ENCODE measurements at places on chromosomes 6 and 20.

DNA sequence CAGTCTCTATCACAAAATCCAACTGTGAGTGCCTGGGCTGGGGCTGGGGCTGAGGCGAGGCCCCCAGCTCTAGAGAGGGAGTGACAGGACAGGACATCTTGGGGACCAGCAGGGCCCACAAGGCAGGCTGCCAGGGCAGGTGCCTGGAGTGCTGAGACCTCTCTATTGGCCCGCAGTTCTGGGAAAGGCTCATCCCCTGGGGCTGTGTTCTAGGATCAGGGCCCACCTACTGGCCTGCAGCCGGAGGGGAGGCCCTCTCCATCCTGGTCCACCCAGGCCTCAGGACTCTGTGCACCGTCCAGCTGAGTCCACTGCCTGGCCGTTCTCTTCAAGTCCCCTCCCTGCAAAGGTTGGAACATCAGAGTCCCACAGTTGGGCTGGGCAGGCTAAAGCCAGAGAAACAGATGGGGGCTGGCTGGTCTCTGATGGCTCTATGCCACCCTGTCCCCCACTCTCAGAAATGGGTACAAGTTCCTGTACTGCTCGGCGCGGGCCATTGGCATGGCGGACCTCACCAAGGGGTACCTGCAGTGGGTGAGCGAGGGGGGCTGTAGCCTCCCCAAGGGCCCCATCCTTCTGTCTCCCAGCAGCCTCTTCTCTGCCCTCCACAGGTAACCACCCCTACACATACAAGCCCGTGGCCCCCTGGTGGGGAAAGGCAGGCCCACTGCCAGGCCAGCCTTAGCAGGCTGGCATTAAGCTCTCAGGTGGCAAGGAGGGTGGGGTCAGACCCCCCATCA is 9.0 kb downstream of the EMILIN3 start:
- no peak for DNase-seq

DNA sequence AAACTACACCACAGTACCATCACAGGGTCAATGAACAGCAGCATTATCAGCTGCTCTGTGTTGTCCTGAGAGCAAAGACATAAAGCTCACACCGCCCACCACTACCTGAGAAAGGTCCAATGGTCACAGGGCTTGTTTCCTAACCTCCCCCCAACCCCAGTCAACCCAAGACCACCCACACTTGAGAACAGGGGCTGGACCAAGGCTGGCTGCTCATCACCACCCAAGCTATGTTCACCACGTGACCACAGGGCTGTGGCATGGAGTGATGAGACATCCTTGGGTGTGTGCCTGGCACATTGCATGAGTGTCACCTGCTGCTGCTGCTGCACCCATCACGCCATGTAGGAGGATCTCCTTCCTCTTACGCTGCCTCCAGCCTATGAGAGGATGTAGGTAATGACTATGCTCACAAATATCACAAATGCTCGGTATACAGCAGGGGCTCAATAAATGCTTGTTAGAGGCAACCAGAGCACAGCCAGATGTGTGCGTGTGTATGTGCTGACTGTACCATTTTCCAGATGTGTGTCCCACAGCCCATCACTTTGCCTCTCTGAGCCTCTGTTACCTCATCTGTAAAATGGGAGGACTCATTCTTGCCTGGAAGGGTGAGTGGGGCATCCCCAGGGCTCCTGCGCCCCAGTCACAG is 23.3 kb upstream of the SIRPA start:
- no peak for DNase-seq

DNA sequence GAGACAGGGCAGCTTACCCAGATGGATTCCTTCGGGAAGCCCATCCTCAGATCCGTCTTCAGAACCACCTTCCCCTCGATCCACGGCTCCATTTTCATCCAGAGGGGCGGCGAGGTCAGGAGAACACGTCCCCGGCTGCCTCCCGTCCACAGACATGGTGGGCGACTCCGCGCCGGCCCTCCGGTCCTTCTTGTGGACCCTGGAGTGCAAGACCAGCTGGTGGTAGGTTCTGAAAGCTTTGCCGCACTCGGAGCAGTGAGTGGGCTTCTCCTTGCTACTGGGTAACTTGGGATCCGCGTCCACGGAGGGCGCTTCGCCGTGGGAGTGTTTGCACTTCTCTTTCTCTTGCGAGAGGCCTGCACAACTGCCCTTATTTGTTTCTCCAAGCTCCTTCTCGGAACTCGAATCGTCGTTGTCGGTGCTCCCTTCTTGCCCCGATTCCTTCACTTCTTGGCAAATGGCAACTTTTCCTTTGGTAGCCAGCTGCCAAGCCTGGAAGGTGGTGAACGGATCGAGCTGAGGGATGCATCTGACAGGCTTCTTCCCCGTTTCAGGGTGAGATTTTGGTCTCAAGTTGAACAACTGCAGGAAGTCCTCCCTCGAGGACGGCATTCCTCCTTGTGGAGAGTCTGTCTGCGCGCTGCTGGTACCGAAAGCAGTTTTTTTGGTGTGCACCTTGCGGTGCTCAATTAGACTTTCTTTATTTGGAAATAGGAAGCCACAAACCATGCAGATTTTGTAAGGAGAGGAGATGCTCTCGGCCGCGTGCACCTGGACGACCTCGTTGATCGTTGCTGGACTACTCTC is 12.0 kb downstream of the ZNF217 start:
- no peak for DNase-seq

DNA sequence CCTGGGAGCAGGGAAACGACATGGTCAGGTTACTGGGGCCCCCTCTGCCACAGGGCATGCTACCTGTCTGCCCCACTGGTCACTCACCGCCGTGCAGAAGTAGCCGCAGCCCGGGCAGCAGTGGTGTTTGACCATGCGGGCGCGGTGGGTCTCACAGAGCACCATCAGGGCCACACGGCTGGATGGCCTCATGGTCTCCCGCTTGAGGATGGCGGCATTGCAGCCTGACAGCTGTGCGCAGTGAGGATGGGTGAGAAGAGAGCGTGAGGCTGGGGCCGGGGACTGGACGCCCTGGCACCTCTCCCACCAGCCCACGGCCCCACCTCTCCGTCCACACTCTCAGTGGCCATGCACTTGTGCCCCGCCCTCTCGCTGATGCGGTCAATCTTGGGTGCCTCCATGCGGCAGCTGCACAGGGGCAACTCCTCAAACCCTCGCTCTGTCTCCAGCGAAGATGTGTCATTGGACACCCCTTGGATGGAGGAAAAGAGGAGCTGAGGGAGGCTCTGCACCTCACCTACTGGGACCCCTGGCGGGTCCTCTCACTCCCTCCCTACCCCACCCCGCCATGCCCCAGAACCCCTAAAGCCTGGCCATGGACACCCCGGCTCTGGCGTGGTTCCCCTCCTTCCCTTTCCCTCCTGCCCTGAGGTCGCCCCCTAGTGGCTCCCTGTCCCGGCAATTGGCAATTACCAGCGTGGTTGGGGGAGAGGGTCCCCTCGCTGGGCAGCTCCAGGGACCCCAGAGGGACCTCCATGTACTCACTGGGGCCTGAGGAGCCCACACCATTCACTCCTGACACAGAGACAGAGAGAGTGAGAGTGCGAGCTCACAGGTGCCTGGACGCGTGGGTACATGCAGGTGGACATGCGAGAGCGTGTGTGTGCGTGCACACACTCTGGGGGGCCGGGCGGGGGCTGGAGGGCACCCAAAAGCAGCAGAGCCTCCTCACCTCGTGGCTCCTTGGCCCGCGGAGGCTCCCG is 8.9 kb downstream of the EHMT2 start:
- peak; percentile 66 for DNase-seq

DNA sequence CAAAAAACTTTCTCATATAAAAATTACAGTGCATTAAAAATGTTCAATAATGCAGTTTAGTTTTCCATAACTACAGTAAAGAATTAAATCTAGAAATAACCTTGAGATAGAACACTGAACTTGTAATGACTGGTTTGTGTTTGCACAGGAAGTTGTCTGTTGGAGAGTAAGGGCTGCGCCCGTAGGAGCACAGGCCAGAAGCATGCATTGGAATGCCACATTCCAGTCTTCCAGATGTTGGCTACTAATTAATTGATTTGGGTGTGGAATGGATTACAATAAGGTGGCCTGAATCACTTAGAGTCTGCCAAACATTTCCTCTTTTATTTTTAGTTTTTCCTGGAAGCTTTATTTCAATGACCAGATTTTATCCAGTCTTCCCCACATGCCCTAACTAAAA is 582.6 kb upstream of the MMS22L start:
- no peak for DNase-seq

- no peak for DNase-seq
These were observed 6.8 kb upstream of the ARMC2 start for GRCh38 chr6:108841377-108841855.

DNA sequence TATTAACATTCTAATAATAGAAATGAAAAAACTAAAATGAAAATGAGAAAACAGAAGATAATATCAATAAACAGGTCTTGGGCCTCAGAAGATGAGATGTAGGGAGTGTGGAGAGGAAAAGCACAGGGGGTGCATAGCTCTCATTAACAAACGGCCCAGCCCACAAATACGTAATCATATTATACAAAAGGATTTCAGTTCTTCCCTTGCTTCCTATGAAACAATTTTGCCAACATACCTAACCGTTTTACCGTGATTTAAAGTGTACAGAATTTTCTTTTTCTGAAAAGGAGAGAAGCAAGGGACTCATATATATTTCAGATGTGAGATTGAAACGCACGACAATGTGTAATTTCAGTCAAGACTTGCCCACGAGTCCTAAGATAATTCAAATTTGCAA is 136.0 kb downstream of the HFE start:
- no peak for DNase-seq

DNA sequence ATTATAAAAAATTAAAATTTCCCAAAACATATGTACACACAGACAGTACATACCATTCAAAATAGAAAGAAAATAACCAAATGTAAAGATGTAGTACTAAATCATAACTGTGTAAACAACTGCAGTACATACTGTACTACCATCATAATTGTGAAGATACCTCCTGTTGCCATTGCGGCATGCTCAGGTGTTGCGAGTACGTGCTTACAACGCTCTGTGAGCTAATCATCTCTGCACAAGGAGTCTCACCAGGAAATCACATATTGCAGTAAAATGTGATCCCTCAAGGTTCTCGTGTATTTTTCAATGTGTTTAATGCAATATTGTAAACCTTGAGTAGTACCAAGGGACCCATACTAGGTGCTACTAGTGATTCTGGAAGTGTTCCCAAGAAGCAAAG is 22.9 kb downstream of the ASIP start:
- no peak for DNase-seq

- no peak for DNase-seq
These were observed 143.4 kb downstream of the BCKDHB start for GRCh38 chr6:80249897-80250296.

DNA sequence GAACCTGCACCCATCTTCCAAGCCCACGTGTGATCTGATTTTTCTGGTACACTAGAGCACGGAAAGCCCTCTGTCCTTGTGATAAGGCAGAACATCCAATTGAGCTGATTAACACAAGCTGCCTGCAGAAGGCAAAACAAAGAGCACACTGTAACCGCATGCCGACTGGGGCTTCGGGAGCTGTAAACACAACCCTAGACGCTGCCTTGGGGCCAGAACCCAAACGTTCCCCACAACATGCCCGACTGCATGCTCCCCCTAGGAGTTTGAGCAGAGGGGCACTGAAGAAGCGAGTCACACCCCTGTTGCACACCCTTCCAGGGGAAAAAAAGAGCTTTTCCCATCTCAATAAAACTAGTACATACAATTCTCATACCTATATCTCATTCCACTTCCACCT is 470.7 kb downstream of the HTR1B start:
- no peak for DNase-seq

GRCh38 chr6:42168650-42169049 is 4.5 kb upstream of the GUCA1A start:
- DNase-seq = no peak

- DNase-seq = no peak
These were observed 2.2 kb downstream of the CBLN4 start for GRCh38 chr20:56002908-56003800.

- no peak for DNase-seq
These were observed 99.6 kb upstream of the TNFAIP3 start for GRCh38 chr6:137767465-137767864.

- no peak for DNase-seq
These were observed 14.5 kb downstream of the THBS2 start for GRCh38 chr6:169239181-169239580.

- DNase-seq = no peak
These were observed 30.7 kb downstream of the TRAM2 start for GRCh38 chr6:52546192-52546591.

- DNase-seq = no peak
These were observed 46.2 kb downstream of the LRRN4 start for GRCh38 chr20:6007529-6008103.

DNA sequence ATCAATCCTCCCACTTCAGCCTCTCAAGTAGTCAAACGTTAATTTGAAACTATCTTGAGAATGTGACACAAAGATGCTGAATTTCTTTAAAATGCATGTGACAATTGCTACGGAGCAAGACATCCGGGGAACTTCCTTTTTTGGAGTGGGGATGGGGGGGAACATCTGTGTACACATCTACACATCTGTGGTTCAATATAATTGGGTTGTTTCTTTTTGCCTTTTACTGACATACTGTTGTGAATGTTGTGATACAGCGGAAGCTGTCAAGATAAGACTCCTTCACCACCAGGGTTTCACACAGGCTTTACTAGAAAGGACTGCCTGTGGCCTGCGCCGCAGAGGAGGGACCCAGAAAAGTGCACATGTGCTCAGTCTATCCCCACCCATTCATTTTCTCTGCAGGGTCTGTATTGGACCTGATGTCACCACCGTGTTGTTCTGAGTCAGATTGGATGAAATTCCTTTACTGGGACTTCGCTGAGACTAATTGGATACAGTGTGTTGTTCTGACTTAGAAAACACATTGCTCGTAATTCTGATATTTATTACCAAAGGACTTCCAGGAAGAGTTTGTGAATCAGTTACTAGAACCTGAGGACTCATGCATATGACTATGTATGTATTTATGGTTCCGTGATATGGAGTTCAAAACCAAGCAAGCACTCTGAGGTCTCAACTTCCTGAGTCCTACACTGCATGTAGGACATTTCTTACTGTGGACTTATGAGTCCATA is 98.7 kb upstream of the SGK1 start:
- DNase-seq = no peak

DNA sequence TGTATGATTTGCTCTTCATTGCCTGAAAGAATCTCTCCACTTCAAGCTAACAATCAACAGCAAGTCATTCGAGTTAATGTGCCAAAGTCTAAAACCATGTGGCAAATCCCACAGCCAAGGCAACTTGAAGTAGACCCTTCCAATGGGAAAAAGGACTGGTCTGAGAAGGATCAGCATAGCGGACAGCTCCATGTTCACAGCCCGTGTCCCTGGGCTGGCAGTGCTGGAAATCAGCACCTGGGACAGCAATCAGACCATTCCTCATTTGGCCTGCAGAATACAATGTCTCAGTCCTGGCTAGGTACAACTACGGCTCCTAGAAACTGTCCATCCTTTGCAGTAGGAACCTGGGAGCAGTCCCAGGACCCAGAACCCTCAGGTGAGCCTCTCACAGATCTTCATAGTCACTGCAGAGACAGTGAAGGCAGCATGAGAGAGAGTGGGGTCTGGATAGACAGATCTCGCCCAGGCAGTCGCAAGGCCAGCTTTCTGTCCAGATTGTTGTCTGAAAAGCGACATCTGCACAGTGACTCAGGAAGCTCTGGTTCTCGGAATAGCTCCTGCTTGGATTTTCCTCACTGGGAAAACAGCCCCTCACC is 1.1 kb downstream of the GJA10 start:
- DNase-seq = peak; percentile 85
